ENCODE measurements at places on chromosomes 6 and 20.

DNA sequence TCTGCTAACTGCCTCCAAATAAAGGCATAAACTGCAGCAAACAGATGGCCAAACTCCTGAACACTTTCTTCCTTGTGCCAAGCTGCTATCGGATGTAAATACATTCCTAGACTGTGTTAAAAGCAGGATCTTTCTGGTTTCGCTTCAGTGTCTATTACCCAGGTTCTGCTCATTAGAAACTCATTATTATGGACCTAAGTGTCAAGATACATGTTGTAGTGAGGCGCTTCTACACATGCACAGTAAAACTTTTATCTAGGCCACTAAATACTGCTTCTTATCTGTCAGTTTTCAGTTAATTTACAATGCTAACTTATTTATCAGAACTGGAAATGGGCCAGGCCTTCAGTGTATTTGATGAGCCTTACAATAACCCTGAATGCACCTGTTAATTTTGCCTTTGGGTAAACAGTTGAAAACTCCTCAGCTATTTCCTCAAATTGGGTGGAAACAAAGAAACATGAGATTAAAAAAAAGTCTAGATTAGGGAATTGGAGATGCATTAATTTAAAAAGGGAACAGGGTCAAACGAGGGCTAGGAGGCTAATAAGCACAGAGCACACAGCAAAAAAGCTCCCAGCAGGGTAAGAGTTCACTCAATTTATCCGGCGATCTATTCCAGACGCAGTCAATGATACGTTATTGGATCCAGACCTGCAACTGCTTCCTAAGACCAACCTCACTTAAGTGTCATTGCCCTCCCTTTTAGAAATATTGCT lies 240.6 kb downstream of the FOXC1 start:
- no peak for DNase-seq

DNA sequence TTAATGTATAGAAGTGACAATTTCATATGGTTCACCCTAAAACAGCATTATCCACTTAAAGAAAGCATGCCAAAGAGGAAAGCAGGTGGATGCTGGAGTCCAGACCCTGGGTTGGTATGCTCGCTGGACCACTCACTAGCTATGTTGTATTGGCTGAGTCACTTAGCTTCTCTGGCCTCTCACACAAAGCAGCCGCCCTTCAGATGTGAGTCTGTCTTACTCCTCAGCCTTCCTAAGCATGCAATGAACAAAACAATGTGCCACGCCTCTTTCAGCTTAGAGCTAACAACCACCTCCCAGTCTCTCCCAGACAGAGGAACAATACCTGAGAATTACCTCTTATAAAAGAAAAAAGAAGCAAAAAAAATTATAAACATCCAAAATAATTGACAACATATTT lies 29.4 kb downstream of the SIM1 start:
- DNase-seq, result peak; percentile 15

- DNase-seq, result peak; percentile 20
Observed at GRCh38 chr6:28142446-28142845, 763 bp downstream of the ZKSCAN8 start.

- no peak for DNase-seq
Observed at GRCh38 chr6:42260396-42260888, 42.8 kb upstream of the MRPS10 start.

GRCh38 chr6:40717411-40718057 lies 130.4 kb upstream of the LRFN2 start:
- DNase-seq, result no peak

- peak; percentile 64 for DNase-seq
Observed at GRCh38 chr6:52815167-52816092, 11.8 kb upstream of the GSTA1 start.

- DNase-seq, result no peak
Observed at GRCh38 chr20:51425347-51426106, 117.0 kb downstream of the NFATC2 start.

DNA sequence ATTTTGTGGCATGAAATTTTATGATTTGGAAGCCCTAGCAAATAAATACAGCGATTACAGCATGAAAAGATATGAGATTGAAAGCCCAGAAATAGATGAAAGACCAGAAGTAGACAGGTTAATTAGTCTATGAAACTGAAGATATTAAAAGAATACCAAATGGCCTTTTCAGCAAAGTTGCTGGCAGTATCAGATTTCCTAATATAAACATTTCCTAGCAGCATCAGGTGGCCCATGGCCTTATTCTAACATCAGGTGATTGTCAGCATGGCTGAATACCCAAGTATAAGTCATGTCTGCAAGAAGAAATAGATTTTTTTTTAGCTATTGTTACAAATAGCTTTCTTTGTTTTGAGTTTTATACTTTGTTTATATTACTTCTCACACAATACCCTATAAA lies 93.2 kb downstream of the CLVS2 start:
- DNase-seq, result no peak

DNA sequence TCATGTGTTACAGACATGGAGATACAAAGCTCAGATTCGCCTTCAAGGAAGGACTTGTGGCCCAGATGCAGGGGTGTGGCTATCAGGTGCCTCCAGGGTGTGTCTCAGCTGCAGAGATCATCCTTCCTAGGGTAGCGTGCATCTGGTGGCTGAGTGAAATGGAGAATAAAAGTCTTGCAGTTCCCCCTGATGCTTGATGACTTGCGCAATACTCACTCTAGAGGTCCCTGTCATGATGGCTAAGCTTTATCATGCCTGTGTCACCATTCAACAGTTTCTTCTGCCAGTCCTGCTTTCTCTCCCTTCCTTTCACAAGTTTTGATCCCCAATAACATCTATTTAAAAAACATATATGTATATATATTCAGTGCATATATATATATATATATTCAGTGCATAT lies 228.1 kb downstream of the PAX1 start:
- DNase-seq, result no peak

DNA sequence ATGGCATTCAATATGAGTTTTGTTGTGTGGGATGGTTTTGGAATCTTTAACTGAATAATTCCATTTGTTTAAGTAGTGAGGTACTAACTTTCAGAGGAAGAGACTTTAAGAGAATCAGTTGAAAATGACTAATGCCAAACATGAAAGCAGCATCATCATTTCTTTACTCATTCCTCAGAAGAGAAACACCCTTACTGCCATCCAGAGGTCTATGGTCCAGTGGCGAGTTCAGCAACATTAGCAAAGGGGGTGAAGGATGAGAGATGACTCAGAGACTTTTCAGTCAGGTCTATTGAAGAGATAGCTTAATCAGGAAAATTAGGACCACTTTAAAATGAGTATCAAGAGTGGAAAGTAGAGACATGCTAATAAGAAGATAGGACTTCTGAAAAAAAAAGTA lies 118.8 kb downstream of the COL19A1 start:
- no peak for DNase-seq

DNA sequence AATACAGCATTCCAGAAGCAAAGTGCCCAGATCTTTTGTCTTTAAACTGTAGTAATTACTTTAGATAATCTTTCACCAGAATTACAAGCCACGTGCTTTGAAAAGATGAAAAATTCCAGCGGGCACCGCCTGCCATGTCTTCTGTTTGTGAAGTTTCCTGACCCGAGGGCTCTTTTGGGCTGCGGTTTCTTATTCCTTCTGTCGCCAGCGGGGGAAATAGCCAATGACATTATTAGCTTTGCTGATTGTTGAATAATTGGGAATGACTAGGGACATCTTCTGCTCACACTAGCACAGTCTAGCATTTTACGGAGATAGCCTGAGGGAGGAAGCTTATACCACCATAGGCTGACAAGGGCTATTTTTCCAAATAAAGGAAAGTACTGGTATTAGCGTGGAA lies 124.7 kb downstream of the SAMD5 start:
- DNase-seq, result no peak

DNA sequence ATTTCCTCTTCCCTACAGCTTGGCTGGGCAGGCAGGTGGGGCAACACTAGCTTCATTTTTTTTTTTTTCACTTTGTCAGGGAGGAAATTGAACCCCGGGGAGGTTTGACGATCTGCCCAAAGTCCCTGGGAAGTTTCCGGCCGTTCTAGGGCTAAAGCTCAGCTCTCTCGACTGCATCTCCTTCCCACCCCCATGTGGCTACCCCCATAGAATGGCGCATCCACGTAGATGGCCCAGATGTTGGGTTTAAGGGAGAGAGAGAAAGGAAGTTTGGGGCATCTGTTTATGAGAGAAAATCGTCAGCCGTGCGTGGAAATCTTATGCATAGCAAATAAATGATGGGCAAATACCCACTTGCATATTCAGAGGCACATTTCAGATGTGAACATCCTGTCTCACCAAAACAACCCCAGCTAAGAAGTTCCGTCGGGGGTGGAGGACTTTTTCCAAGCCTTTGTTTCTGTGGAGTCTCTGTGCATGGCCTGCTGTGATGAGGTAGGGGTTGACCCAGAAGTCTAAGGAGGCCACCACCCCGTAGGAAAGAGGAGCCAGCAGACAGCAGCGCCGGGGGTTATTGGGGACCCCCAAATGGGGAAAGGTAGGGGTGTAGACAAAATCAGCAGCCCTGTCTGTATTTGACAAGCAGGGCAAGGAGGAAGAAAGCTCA lies 40.5 kb upstream of the ZNF831 start:
- DNase-seq, result no peak
